GM04503 (cell line): ENCODE measurements at places on chromosomes 3 and 15.

DNA sequence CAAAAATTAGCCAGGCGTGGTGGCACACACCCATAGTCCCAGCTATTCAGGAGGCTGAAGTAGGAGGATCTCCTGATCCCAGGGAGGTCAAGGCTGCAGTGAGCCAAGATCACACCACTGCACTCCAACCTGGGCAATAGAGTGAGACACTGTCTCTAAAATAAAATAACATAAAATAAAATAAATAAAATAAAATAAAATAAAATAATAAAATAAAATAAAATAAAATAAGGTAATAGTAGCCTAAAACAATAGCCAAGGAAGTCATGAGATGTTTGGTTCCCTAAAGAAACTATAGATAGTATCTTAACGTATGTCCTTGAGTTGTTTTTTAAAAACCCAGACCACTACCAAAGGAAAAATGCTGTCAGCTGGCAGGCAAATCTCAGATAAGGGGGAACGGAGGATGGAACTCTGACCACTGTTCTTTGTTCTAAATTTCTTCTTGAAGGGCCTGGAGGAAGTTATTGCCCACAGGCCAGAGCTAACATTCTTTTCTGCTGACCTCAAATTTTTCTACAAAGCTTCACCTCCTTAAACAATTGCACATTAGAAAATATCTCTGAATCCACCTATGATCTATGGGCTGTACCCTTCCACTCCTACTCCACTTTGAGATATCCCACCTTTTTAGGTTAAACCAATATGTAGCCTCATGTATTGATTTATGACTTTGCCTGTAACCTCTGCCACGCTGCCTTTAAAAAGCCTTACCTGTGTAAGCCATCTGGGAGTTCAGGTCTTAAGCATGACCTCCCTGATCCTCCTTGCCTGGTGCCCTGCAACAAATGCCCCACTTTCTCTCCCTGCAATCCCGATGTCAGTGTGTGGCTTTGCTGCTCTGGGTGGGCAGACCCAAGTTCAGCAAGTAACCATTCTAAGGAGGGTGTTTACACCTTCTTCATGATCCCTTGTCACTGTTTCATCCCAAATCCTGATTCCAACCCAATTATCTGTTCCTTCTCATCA is 126.2 kb upstream of the BHLHE40 start:
- no peak for DNase-seq

DNA sequence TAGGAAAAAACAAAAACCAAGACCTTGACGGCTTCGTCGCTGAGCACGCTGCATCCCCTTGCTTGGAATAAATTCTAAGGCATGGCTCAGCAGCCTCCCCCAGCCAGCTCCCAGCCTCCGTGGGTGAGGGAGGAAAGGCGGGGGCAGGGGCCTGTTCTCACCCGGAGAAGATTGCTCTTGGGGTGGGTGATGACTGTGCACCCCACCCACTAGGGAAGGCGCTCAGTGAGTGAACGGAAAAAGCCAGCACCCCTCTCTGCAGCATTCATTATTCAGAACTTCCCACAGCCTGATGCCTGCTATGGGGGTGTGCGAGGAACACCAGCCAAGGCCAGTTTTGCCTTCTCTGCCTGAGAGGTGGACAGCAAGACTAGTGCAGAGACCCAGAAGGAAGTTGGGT is 19.3 kb upstream of the NTRK3 start:
- DNase-seq, result no peak

GRCh38 chr3:58066842-58067241 is 58.6 kb downstream of the FLNB start:
- DNase-seq, result no peak

GRCh38 chr3:67302489-67302888 is 304.4 kb downstream of the KBTBD8 start:
- no peak for DNase-seq

DNA sequence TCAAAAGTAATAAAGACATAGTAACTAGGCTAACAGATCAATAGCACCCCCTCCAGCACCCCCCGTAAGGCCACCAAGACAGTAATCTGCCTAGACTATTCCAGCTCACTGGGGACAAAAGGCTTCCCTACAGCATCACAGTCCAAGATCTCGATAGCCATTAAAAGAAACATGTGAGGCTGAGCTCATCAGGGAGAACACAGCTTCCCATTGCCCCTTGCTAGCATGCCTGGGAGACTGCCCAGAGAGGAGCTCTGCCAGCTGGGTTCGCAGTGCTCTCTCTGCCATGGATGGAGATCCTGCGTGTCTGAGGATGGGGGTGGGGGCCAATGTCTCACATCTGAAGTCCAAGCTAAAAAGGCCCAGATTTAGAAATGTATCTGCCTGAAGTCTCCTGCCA is 17.8 kb downstream of the LRIG1 start:
- DNase-seq, result no peak

DNA sequence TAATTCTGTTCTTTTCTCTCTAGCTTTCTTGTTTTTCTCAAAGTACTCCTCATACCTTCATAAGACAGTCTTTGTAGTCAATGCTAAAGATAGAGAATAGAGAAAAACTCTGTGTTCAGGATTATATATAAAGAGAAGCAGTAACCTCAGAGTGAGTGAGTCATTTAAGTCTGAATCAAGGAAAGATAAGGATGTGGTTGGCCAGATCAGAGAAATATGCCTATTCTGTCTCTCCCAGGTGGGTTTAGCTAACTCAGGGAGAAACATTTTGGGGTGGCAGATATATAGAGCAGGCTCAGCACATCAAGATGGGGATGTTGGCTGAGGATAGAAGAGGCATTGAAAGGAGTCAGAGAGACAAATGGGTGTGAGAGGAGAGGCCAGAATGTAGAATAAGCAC is 31.4 kb downstream of the GTF2E1 start:
- no peak for DNase-seq

DNA sequence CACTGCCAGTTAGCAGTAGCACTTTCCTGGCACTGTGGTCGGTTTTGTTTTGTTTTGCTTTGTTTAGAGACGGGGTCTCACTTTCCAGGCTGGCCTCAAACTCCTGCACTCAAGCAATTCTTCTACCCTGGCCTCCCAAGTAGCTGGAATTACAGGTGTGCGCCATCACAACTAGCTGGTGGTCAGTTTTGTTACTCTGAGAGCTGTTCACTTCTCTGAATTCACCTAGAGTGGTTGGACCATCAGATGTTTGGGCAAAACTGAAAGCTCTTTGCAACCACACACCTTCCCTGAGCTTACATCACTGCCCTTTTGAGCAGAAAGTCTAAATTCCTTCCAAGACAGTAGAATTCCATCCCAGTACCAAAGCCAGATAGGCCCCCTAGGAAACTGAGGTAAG is 22.6 kb downstream of the CLDN18 start:
- DNase-seq, result no peak

GRCh38 chr15:85116925-85117646 is 135.4 kb downstream of the PDE8A start:
- DNase-seq, result no peak

- no peak for DNase-seq
Measured at GRCh38 chr3:120025520-120025919, 68.7 kb downstream of the GSK3B start.

DNA sequence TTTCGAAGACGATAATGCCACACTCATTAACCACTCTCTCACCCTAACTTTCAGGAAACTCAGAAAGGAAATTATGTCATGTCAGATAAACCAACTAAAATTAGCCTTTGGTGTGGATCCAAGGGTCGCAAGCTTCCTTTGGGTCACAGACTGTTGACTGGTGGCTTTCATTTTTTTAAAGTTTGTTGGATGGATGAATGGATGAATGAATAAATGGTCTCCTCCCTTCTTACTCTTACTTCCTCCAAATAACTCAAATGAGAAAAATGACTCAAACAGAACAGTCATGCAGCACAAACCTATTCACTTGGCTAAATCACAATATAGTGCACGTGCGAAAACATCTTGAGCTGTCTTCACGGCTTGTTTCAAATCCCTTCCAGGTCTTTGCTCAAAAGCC is 82.9 kb upstream of the HACD2 start:
- no peak for DNase-seq

GRCh38 chr15:34436956-34437442 is 609 bp downstream of the GOLGA8A start:
- DNase-seq, result no peak

DNA sequence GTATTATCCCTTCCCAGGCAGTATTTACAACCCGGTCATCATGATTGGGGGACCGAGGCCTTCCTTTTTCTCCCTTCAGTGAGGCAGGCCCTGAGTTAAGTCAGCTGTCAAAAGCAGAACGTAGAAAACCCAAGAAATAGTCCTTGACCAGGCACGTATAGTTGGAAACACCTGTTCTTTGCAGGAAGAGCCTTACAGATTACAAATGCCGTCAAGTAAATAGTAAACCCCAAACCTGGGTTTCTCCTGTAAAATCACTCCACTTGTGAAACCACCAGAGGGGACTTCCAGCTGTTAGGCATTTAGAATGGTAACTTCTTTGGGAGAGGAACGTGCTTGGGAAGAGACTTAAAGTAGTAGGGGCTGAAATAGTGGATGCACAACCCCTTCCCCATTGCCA is 1.0 kb upstream of the BTBD1 start:
- DNase-seq, result no peak

DNA sequence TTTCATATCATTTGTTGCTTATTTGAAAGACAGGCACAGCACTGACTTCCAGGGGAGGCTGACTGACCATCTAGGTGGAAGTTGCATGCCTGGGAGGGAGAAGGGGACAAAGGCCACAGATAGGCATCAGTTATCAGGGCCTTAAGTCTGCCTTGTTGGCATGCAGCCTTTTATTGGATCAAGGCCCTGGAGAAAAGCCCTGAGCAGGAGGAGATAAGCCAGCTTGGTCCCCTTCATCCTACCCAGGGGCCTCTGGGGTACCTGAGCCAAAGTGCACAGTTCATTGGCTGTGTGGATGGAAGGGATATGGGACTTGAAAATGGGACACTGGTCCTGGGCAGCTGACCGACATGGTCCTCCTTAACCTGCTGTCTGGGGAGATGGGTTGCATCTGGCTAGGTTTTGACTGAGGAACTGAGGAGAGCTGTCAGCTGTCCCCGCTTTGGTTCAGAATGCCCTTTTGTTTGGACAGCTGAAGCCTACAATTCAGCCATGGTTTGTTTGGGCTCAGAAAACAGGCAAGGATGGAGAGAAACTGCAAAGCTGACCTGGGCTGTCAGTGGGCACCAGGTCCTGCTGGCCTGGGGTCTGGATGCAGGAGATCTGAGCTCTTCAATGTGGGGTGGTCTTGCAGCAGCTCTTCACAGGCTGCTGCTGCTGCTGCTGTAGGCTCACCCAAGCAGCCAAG is 60.0 kb downstream of the FLNB start:
- no peak for DNase-seq

- DNase-seq, result no peak
Measured at GRCh38 chr15:90493647-90494046, 36.1 kb upstream of the CRTC3 start.

DNA sequence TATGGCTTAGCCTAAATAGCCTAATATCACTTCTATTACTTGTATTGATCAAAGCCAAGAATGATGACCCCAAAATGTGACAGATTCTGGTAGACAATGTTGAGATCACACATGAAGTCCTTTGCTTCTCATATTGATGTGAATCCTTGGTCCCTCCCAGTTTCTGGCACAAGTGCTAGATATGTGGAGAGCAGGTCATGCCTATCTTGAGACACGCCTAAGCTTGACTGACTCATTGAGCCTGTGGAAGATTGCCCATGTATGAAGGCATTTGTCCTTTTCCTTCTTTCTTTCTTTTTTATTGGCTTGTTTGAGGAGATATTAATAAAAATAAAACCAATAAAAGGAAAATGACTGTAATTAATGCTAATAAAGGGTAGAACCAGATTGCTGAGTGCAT is 54.0 kb upstream of the TMEM108 start:
- DNase-seq, result no peak

DNA sequence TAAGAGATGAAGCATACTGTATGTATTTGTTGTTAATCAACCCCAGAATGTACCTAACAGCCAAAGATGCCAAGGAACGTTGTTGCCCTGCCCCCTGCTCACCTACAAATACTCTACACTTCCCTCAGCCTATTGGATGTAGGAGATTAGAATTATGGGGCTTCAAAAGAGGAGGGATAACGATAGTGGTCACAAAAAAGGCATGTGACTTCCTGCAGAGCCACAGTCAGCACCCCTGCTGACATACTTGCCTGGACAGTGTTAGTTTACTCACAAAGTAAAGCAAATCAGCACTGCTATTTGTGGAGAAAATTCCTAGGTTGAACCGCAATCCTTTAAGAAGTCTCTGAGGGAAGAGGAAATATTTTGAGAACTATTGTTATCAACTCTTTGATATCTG is 37.9 kb downstream of the PARP15 start:
- no peak for DNase-seq

DNA sequence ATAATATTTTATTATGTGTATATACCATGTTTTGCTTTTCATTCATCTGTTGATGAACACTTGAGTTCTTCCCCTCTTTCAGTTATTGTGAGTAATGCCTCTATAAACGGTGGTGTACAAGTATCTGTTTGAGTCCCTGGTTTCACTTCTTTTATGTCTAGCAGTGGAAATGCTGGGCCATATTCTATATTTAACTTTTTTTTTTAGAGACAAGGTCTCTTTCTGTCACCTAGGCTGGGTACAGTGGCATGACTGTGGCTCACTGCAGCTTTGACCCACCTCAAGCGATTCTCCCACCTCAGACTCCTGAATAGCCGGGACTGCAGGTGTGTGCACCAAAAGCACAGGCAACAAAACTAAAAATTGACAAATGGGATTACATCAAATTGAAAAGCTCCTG is 19.9 kb downstream of the GOLM2 start:
- DNase-seq, result no peak

GRCh38 chr3:62025913-62026312 is 347.4 kb downstream of the FEZF2 start:
- no peak for DNase-seq

GRCh38 chr3:170714122-170714521 is 128.2 kb upstream of the SLC7A14 start:
- no peak for DNase-seq

GRCh38 chr15:100958326-100959065 is 39.3 kb downstream of the LRRK1 start:
- peak; percentile 58 for DNase-seq

DNA sequence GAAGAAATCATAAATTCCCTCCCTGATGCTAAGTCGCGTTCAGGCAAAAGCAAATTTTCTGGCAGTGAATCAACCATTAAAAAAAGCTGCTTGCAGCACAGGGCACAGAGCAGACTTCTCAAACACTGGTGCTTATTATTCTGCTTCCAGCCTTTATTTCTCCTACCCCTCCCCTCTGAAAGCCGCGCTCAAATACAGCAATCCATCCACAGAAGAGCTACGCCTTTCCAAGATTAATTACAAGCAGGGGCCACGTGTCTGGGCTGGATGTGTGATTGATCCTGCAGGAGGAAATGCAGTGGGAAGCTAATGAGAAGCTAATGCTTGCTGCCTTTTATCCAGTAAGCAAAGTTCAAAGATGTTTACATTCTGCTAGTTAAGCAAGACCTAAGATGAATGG is 134.9 kb upstream of the TOPAZ1 start:
- DNase-seq, result no peak

- no peak for DNase-seq
Measured at GRCh38 chr15:99257107-99257750, 5.9 kb downstream of the LRRC28 start.

DNA sequence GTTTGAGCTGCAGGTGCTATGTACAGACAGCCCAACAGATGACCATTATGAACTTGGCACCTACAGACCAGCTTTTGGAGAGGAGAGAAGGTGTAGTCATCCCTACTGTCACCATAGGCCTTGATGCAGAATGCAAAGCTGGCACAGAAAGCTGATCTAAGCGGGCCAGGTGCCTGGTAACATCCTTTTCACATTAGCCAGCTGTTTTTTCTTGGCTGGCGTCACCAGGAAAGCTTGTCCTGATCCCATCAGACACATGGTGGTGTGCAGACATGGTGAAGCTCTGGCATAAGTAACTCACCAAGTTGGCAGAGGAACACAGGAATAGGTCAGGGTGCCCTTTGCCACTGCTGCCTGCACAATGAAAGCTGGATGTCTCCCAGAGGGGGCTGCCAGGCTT is 97.2 kb upstream of the MB21D2 start:
- no peak for DNase-seq
